ENCODE measurements at places on chromosomes 11 and 22.

- no peak for DNase-seq
These were observed 118.1 kb downstream of the DBX1 start for GRCh38 chr11:20042045-20042639.

- no peak for DNase-seq
These were observed 69.8 kb upstream of the SLC25A18 start for GRCh38 chr22:17493419-17493981.

GRCh38 chr11:95711162-95711944 lies 78.2 kb downstream of the FAM76B start:
- no peak for DNase-seq

DNA sequence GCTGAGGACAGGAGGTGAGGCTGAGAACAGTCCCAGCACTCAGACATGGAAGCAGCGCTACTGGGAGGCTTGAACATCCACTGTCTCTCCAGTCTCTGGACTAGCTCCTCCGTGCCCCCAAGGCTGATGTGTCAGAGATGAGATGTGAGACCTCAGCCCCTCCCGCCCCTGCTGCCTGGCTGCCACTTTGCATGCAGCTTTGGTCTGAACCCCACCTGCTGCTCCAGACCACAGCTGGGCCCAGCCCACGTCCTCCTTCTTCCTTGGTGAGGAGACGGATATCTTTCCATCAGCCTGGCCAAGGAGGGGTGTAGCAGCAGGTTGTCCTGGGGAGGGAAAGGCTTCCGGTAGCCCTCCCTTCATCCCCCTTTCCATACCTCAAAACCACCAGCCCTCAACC lies 148.0 kb upstream of the B3GAT1 start:
- no peak for DNase-seq

DNA sequence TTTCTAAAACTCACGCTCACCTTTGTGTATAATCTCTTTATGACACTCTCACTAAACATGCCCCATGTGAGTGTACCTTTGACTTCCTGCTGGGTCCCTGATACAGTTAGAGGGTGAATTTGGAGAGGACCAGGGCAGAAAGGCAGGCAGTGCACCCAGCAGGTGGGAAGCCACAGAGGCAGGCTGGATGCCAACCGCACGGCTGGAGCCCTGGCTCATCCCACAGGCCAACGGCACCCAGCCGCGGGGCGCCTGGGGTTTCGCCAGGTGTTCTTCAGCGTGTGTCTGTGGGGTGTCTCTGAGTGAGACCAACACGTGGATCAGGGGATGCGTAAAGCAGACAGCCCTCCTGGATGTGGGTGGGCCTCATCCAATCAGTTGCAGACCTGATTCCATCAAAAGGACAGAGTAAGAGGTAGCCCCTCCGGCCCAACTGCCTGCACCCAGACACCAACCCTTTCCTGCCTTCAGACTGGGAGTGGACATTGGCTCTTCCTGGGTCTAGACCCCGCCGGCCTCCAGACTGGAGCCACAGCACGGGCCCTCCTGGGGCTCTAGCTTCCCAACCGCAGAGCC lies 51.6 kb downstream of the DHCR7 start:
- no peak for DNase-seq

- no peak for DNase-seq
These were observed 69.7 kb upstream of the CDON start for GRCh38 chr11:126132319-126132718.

DNA sequence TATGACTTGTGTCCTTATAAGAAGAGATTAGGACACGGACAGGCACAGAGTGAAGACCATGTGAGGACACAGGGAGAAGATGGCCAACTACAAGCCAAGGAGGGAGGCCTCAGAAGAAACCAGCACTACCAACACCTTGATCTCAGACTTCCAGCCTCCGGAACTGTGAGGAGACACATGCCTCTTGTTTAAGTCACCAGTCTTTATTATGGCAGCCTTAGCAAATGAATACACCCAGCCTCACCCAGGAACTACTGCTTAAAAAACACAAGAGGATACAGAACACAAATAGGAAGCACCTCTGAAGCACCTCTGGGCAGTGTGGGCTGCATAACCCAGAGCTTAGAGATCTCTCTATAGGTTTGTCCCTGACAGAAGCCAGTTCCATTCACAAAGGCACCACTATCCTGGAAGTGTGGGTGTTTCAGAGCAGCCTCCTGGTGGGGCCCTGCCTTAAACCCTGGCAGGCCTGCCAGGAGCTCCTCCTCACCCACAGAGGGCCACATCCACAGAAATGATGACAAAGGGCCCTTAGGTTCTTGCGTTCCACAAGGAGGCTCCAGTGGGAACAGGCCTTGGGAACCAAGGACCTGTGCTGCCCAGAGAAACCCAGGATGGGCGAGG lies 58.8 kb downstream of the CHRDL2 start:
- no peak for DNase-seq

GRCh38 chr11:107198490-107199007 lies 180.3 kb upstream of the GUCY1A2 start:
- DNase-seq, result no peak

DNA sequence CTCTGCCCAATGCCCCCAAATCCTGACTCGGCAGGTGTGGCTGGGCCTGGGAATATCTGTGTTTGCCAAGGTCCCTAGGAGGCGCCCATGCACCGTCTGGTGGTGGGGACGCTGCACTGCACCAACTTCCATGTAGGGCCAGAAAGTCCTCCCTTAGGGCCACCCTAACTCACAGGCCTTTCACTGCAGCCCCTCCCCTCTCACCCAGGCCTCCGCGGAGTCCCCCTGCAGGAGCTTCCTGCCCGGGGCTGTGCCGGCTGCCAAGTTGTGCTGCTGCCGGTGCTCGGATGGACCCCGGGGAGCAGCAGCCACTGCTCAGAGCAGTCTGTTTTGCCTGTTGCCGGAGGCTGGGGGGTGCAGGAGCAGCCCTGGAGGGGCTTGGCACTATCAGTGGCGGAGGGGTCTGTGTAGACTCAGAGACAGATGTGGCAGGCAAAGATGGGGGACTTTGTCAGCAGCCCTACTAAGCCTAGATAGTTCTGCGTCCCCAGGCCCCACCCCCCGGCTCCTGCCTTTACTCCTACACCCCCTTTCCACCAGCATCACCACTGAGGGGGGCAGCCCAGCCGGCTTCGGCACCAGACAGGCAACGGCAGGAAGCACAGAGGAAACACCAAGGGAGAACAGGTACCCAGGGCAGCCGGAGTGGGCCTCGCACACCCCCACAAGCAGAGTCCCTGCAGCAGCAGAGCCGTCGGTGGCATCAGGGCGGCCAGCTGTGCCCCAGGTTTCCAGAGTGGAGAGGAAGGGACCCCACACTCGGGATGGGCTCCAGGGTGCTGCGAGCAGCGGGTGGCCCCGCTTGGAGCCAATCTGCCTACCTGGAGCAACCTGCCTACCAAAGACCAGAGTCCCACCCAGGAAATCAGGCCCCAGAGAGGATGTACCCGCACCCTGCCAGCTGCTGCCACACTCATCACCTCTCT lies 124.3 kb downstream of the TRIM29 start:
- DNase-seq, result no peak

DNA sequence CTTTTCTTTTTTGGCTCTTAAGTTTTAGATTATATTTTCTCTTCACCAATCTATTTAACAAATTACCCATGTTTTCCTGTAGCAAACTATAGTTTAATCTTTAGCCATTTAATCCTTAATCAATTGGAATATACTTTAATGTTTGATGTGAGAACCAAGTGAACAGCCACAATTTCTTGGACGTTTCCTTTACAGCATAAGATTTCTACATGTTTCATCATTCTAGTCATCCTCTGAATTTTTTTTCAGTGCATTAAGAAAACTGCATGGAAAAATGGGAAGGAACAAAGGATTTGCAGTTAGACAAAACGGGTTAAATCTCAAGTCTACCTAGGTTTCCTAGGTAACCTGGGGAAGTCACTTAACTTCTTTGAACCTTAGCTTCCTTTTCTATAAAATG lies 507.1 kb upstream of the CCDC90B start:
- no peak for DNase-seq

DNA sequence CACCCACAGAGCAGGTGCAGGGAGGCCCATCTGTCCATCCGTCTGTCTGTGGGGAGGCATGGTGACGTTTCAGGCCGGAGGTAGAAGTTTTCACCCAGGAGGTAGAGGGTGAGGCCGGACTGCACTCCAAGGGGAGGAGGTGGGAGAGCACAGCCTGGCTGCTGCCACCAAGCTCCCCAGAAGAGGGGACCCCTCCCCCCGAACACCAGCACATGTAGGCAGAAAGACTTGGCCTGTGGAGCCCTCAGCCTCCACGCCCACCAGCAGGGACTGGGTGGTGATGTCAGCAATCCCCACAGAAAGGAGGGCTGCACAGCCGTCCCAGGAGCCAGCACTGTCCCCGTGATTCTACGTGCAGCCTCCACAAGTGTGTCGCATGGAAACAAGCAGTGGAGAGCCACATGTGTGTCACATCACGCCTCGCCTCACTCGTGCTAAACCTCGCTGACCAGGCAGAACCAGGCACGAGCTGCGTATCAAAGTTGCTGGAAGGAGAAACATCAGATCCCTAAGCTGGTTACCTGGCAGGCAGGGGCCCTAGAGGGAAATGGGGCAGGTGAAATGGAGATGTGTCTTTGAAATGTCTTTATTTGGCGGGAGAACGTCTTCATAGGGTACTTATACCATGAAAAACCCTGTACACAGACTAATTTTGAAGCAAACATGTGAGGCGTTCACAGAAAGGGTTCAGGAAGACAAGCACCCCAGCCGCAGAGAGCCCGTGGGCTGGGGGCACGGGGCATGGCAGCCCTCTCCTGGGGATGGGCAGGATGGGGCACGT lies 49.1 kb downstream of the CDKN1C start:
- no peak for DNase-seq

DNA sequence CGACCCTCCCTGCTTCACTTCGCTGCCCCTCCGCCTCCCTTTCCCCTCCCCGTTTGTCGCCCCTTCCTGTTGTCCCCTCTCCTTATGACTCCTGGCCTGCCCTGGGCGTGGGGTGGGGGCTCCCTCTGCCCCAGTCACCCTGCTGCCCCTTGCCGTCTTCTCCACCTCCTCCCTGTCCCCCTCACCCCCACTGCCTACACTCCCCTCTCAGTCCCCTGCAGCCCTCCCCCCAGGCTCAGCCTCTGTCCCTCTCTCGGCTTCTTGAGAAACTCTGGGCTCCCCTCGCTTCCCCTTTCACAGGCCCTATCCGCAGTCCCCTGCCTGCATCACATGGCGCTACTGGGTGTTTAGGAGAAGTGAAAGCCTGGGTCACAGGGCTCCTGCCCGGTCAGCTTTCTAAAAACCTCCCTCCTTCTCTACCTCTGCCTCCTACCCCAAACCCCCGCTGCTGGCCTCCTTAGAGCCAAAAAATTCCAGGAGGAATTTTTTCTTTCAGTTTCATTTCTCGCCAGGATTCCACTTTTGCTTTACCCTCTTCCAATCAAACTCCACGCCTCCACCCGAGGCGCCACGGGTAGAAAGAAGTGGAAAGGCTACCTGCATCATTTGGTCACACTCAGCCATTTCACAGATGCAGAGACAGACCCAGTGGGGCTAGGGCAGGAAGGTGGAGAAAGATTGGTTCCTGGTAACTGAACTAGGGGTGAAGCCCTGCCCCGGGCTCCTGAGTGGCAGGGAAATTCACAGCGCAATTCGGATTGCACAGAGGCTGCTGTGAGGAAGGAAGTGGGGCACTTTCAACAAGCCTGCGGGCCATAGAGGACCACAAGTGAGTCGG lies at the start of gene SLC15A3:
Gene SLC15A3, minus strand, starts transcription at position 273 of the 838 bp plus-strand sequence. CDS start 625 bp downstream, outside the sequence.
- DNase-seq, result no peak

- peak; percentile 71 for DNase-seq
These were observed 800 bp downstream of the KCTD21 start for GRCh38 chr11:78187366-78188285.

Measured in CD4-positive, alpha-beta T cell treated with Interleukin-2 at 100 ng/mL for 4 hours (primary cell).